NCI-H460 (cell line): ENCODE measurements at places on chromosomes 11 and 22. TPM values are rescaled to one million over a fixed set of nuclear protein-coding genes. Genes with fewer than 3 reads are reported as not detected.

GRCh38 chr22:39494471-39495120 is 7.5 kb upstream of the MIEF1 start:
- DNase-seq, result no peak

DNA sequence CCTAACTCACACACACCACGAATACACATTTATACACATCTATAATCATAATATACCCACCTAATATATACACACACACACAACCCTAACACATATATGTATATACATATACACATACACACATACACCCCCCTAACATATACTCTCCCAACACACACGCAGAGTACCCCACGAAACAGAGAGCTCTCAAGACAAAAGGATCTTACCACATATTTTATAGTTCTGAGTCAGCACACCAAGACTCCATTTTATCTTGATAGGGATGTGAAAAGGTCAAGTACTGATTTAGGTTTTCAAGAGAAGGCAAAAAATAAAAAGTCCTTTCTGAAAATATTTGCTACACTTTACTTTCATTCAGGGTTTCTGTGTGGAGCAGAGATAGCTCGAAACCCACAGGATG is 1207.2 kb downstream of the LRRC4C start:
- DNase-seq, result no peak

GRCh38 chr22:23031786-23032185 is 38.5 kb upstream of the GNAZ start:
- no peak for DNase-seq

- DNase-seq, result no peak
Observed at GRCh38 chr11:67521924-67522323, 1.3 kb downstream of the CABP2 start.

GRCh38 chr11:92801685-92802084 is 167.8 kb upstream of the MTNR1B start:
- DNase-seq, result no peak

- DNase-seq, result no peak
Observed at GRCh38 chr11:41868606-41869005, 409.2 kb upstream of the LRRC4C start.

Gene EMID1
- total RNA-seq, result 0.07 TPM in 1 of 2 replicates, not detected in the other

DNA sequence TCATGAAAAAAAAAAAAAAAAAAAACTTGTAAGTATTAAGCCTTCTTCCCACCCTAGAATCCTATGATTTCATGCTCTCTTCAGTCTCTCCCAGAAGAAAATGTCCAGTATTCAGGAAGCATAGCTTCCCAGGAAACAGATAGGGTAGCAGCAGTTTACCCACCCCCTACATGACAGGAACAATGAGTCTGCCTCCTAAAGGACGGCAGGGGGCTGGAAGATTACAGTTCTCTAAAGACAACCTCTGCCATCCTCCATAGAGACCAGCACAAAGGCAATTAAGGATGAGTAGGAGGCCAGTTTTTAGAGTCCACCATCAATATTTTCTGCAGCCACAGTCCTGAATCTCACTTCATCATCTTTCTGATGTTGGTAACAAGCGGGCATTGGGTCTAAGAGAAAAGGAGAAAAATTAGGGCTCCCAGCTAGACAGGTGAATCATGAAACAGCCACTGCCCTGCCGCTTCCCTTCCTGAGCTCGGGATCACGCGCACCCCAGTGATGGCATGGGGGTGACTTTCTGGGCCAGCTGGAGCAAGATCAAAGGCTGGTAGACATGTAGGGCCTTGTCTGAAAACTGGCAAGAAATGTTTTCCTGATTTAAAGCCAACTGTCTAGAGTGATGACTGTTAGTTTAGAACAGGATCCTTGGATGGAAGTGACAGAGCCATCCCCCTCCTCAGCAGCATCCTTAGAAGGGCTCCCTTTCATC is 322.8 kb downstream of the LARGE1 start:
- DNase-seq, result no peak

DNA sequence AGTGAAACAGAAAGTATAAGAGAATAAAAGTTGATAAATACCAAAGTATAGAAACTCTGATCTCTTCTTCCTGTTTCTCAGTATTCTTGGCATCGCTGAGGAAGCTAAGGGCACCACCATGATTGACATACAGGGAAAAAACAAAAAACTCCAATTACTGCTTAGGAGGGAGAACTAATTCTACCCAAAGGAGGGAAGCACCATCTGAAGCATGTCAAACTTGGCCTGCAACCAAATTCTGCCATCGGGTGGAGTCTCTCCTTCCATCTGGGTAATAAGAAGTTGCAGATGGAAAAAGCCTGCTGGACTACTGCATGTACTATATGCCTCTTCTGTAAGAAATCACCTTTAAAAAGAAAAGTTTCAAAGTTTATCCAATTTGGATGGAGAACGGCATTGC is 30.5 kb upstream of the PPP2R1B start:
- DNase-seq, result no peak

GRCh38 chr11:17164361-17165246 is 43.2 kb downstream of the PIK3C2A start:
- DNase-seq, result peak; percentile 6

Gene GRIK4
- total RNA-seq, result not detected in 2 replicates

GRCh38 chr11:86592047-86592591 is 80.3 kb downstream of the ME3 start:
- DNase-seq, result no peak

- DNase-seq, result no peak
Observed at GRCh38 chr11:104899226-104899625, 966 bp upstream of the CASP12 start.

Gene SYCE3
- 0.50 TPM in 1 of 2 replicates, not detected in the other for total RNA-seq

DNA sequence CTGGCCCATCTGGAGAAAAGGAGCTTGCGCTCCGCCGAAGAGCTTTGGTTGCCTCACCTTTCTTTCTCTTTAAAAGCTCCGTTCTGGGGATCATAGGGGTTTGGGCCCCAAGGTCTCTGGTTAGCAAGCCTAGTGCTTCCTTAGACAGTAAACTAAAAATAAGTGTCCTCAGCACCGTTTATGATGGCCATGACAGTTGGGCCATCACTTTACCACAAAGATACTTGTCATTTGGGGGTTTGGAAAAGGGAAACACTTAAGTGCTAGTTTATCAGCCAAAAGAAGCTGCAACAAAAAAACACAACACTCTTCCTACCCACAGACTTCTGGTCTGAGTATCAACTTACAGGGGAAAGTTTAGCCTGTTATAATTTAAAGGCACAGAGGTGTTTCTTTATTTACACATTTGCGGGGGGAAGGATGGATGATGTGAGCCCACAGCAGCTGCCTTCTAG is 88.4 kb upstream of the CD44 start:
- DNase-seq, result no peak

GRCh38 chr11:77107950-77108349 is 5.3 kb downstream of the OMP start:
- DNase-seq, result no peak

Gene FAM180B
- not detected in 2 replicates for total RNA-seq

GRCh38 chr11:97703851-97704250 is 1314.0 kb downstream of the JRKL start:
- no peak for DNase-seq

DNA sequence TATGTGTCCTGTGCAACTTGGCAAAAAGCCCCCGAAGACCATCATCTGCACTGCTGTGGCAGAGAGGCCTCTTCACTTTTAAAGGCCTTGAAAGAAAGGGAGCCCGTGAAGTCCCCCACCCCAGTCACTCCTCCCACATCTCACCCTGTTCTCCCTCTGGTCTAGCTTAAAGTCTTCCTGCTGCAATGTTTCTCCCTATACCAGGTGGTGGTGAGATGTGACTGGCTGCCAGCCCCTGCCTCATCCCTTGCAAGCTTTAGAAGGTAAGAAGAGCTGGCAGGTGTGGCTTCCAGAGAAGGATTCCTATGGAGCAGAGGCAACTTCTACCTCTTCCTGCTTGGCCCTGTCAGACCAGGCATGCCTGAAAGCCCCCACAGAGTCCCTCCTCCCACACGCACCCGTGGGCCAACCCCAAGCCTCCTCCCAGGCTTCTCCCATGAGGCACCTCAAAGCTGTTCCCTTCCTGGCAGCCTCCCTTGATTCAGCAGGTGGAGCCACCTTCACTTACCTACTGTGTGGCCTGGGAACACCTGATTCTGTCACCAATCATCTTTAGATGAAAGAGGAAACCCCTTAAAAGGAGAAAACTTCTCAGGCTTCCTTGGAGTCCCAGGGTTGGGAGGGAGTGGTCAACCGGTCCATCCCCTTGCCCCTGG is 4.0 kb upstream of the TRIM29 start:
- no peak for DNase-seq

DNA sequence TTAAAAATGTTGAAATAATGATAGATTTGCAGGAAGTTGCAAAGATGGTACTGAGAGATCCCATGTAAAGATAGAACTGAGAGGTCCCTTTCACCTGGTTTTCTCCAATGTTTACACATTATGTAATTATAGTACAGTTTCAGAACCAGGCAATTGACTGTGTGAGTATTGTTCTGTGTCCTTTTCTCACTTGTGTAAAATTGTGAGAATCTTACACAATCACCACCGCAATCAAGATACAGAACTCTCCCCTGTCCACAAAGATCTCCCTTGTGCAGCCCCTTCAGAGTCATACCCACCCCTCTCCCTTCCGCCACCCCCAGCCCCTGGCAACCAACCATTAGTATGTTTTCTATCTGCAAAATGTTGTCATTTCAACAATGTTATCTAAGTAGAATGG is 119.8 kb upstream of the NAV2 start:
- no peak for DNase-seq

Gene TCP11L1
- total RNA-seq, result 14.1 and 14.3 TPM in 2 replicates
